ENCODE measurements at places on chromosomes 2 and 18.

GRCh38 chr2:234910186-234910679 lies 41.6 kb upstream of the SH3BP4 start:
- no peak for DNase-seq

DNA sequence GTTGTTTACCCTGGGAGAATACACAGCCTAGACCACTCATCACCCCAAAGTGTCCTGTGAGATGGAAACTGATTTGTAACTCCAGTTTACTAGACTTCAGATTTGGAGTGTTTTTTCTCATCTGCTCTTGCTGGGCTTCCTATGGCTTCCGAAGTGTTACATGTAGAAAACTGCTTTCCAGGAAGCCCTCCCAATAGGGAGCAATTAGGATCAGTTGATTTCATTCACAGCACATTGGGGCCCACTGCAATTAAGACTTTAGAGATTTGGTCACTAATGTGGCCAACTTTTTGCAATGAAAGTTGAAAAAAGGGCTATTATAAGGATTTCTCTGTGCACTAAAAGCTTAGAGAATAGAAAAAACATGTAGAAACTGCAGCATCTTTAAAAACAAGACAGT lies 656.6 kb upstream of the CHAC2 start:
- DNase-seq, result no peak

GRCh38 chr18:7755753-7756475 lies 188.8 kb downstream of the PTPRM start:
- DNase-seq, result no peak

DNA sequence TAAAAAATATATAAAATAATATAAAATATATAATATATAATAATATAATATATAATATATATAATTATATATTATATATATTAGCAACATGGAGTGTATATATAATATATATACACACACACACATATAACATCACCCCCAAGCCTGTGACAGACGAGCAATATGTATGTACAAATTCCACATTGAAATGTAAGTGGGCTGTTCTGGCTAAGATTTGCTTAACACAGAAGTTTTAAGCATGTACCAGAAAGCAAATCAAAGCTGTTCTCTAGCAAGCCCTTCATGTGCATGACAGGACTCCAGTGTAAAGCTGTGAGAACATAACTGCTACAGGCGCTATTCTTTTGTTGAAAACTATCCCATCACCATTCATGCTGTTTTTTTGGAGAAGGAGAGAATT lies 261.7 kb upstream of the TNP1 start:
- no peak for DNase-seq

GRCh38 chr2:106356291-106356690 lies 111.9 kb downstream of the RGPD3 start:
- no peak for DNase-seq

- peak; percentile 68 for DNase-seq
Observed at GRCh38 chr2:40240070-40240469, 211.8 kb downstream of the SLC8A1 start.

DNA sequence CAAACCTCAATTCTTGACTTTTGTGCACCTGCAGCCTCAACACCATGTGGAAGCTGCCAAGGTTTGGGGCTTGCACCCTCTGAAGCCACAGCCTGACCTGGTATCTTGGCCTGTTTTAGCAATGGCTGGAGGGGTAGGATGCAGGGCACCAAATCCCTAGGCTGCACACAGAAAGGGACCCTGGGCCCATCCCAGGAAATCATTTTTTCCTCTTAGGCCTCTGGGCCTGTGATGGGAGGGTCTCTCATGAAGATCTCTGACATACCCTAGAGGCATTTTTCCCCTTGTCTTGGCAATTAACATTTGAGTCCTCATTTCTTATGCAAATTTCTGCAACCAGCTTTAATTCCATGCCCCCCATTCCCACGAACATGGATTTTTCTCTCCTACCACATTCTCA lies 10.2 kb downstream of the IL18R1 start:
- no peak for DNase-seq

GRCh38 chr18:47175283-47175897 lies 774 bp downstream of the IER3IP1 start:
- DNase-seq, result no peak

- DNase-seq, result no peak
Observed at GRCh38 chr2:134314681-134315368, 61.0 kb downstream of the MGAT5 start.

- no peak for DNase-seq
Observed at GRCh38 chr2:129080715-129081476, 762.2 kb upstream of the HS6ST1 start.

DNA sequence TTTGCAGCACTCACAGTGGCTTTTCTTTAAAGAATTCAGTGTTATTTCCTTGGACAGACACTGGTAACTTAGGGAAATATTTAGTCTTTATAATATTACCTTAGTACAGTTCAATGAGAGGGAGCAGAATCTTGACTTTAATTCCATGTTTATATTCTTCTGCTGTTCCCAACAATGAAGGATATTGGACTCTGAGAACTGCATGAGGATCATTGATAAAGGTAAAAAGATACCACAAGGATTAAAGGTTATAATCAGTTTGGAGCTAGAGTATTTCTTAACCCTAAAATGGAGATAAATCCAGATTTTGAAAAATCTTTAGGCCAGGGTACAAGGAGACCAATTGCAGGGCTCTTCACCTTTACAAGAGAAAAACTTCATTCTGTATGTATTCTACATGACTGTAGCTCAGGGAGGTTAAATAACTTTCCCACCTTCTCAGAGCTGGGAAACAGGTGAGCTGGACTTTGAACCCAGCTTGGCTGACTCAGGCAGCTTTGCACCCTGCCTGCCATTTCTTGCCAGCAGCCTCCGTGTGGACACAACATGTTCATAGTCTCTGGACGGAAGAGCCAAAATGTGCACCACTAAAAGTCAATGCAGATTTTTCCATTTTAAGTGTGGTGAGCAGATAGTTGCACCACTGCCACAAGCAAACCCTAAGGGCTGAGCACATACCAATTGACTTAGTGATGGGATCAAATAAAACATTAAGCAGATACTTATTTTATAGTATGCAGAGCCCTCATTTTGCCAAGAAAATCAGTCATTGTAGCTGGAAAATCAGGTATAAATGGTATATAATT lies 26.7 kb downstream of the UPP2 start:
- no peak for DNase-seq

Data from DMS79 treated with DMSO at 0.1 percent for 48 hours (cell line).